ENCODE measurements at places on chromosomes 11 and 22.
A peak's percentile ranks its signal among the peaks of the same experiment; 100 is the strongest.

DNA sequence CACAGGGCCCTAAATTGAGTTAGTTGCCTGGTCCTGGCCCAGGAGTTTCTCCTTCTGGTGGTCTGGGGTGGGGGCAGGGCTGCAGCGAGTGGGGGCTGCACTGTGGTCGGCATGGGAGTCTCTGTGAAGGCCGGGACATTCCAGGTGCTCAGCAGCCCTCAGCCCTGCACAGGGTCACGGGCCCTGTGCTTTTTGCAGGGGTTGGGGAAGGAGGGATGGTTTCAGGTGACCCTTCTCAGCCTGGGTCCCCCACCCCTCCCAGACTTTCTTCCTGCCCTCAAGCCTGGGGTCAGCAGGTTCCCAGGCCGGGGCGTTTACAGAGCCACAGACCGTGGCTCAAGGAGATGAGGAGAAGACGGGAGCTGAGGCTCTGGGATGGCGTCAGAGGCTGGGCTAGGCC is 7.8 kb downstream of the EMID1 start:
- peak; percentile 54 for DNase-seq

DNA sequence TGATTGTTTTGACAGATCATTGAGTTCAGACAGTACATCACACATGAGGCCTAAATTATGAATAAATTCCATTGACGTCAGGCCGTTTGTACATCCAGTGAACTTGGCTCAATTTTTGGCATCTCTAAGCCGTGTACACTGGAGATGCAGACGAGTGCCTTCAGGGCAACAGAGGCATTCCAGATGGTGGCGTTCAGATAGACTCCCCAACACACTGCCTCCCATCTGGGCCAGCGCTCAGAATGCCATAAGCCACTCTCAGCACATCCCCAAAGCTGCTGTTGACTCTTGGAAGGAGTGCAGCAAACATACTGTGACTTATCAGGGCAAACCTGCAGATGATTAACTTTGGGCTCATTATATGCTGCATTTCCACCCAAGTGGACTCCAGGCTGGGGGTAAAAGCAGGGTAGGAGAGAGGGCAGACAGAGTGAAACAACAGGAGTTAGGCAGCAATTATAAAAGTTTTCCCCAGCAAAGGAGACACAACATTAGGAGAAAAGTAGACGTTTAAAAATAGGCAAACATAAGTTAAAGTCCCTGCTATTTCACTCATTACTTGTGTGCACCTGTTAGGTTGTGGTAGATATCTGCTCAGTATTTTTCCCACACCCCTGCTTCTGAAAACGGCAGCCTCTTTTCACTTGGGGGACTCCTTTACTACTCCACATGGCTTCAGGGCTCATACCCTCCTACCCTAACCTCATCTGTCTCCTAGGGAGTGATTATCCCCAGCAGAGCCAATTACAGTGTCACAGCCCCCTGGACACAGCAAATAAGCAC is 60.2 kb upstream of the PDE3B start:
- no peak for DNase-seq

- no peak for DNase-seq
Observed at GRCh38 chr22:21594865-21595452, 27.4 kb downstream of the UBE2L3 start.

DNA sequence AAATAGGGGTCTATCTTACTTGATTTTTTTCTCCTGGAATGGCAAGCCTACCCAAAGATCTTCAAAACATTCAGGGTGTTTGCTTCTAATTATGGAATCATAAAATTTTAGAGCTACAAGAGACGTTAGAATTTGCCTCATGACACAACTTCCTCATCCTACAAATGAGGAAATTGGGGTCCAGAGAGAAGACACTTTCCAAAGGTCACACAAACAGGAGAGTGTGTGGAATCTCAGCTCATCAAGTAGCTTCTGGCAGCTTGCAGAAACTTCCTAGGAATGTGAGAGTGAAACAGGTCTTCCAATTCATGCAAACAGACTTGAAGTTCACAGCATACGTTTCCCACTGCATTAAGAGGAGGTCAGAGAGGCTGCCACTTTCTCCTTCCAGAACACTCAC is 976.0 kb downstream of the OPCML start:
- no peak for DNase-seq

GRCh38 chr11:2621894-2622293 is 77.9 kb downstream of the KCNQ1OT1 start:
- no peak for DNase-seq
